Renal pelvis (tissue), 12 donors: ENCODE measurements at places on chromosomes 13 and 19. TPM values are rescaled to one million over a fixed set of nuclear protein-coding genes. Genes with fewer than 3 reads are reported as not detected.

The FAAP24 gene
- 2.8 TPM for polyA plus RNA-seq

The KCNN1 gene
- 7.4 TPM for polyA plus RNA-seq

The ASF1B gene
- polyA plus RNA-seq: 22.4 TPM

The SCN1B gene
- polyA plus RNA-seq: 0.95 TPM

The KISS1R gene
- polyA plus RNA-seq: 0.98 TPM

The FCAR gene
- polyA plus RNA-seq: 0.21 TPM

The ERFL gene
- 0.09 TPM for polyA plus RNA-seq

The CD37 gene
- 26.6 TPM for polyA plus RNA-seq

DNA sequence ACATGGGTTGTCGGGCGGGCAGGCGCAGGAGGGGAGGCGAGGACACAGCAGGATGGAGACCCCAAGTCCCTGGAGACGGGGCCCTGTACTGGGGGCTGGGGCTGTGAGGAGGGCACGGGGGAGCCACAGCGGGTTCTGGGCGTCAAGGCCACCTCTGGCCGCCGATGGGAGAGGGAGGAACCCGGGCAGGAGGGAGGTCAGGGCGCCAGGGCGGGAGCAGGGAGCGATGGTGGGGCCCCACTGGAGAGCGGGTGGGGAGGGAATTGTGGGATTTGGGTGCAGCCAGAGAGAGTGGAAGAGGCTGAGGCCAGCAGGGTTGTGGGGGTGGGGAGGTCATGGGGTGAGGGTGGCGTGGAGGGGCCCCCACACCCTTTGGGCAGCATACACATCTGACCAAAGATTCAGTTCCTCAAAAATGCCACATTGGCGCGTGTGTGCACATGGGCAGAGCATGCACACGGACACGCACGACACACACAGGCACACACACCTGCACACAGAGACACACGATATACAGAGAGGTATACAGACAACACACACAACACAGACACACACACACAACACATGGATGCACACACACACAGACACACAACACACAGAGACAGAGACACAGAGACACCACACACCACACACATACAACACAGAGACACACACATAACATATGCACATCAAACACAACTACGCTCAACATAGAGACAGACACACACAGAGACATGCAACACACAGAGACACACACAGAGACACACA is 54.9 kb downstream of the AP1M1 start:
- DNase-seq: no peak

GRCh38 chr19:51002542-51003311 is 1.3 kb upstream of the KLK8 start:
- DNase-seq: peak; percentile 54

GRCh38 chr13:43316946-43317353 is 293.6 kb downstream of the DNAJC15 start:
- peak; percentile 17 for DNase-seq

DNA sequence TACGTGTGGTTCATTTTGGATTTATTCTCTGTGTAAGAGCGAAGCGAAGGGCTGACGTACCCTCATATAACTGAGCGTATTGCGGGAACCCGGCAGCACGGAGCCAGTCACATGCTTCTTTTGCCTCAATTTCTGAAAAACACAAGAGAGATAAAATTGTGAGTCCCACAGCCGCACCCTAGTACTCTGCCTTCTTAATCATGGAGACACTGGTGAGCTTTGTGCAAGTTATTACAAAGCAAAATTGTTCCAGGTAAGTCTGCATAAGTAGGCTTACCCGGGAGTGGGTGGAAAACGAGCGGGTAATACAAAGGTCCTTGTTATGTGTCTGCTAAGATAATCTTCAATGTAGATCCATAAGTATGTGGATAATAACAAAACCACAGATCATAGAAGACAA is 118.1 kb downstream of the STARD13 start:
- DNase-seq: no peak

DNA sequence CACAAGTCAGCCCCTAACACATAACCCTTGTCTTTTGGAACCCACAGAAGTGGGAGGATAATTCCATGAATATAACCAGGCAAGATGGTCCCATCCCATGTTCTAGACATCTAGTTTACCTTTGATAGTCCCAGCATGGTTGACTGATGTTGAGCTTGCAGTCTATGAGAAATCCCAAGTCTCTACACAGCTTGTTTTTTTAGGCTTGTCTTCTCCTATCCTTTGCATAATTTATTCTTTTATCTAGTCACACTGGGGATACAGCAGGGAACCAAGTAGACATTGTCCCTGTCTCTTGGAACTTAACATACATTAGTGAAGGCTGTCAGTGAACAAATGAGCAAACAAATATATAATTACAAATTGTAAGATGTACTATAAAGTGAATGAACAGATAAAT is 19.6 kb upstream of the FRY start:
- no peak for DNase-seq

GRCh38 chr13:33487575-33488243 is 202.2 kb upstream of the STARD13 start:
- DNase-seq: no peak

DNA sequence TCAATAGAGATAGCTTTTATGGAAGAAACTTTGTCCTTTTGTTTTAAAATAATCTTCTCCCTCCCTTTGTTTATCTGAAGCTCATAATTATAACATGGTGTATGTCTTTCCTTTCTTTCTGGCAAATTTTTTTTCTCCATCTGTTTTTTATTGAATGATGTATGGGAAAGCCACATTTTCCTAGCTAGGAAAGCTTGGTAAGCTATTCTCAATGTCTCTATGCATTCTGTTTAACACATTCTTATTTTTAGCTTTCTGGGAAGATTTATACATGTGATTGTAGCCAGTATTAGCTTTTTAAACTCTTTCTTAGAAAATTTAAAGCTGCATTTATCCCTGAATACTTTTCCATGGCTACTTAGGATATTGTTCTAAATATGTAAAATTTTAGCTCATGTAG is 124.9 kb upstream of the CSNK1A1L start:
- DNase-seq: no peak

- DNase-seq: no peak
Measured at GRCh38 chr13:94709001-94709834, 3.1 kb downstream of the SOX21 start.

DNA sequence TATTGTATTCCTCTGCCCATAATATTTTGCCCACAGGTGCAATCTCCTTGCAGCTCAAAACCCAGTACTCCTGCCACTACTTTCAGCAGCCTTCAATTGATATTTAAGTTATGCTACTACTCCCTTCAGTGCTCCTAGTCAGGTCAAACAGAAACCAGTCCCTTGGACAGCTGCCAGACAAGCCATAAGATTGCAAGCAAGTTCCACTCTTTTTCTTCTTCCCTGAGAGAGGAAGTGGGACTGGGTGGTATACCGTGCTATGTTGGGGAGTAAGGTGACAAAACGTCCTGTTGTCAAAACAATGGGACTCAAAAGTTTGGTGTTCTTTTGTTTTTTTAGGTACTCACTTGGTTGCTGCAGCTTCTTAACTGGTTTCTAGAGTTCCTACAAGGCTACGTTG is 63.1 kb upstream of the FRY start:
- no peak for DNase-seq

DNA sequence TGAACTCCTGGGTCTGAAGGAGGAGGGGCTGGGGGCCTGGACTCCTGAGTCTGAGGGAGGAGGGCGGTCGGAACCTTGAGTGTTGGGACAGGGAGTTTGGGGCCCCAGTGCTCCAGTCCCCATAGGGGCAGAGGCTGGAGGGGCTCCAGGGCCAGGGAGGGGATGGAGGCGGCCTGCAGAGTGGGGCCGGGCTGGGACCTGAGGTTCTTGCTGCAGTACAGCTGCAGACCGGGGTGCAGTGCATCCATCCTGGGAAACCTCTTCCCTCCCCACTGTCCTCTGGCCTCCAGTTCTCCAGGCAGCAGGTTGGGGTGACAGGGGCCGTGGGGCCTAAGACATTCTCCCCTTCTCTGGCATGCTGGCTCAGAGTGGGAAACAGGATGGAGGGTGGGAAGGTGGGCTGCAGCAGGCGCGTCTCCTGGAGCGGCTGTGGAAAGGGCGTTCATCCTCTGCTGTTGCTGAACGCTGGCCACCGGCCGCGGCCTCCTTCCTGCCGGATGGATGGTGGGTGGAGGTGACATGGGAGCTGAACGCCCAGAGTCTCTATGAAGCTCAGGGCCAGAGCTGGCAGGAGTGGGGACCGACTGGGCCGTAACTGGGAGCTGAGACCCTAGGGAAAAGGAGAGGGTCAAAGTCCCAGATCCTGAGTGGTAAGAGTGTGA is 1.6 kb downstream of the BRSK1 start:
- no peak for DNase-seq

GRCh38 chr19:4581666-4582553 is 22.4 kb upstream of the SEMA6B start:
- no peak for DNase-seq

GRCh38 chr19:46134527-46134926 is 10.0 kb upstream of the IGFL3 start:
- no peak for DNase-seq

DNA sequence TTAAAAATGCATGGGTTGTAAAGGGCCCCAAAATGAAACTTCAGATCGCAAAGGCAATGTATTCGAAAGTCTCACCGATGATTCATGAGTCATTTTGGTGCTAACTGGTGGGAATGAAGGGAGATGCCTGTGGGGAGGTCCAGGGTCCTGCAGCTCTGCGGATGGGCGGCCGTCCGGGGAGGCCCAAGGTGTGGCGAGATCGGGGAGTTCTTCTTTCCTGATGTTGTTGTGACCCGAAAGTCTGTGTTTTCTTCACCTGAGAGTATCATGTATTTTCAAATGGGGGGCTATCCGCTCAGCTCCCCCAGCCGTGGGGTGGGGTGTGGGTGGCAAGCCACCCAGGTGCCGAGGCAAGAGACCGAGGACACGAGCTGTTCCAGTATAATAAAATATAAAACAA is 36.5 kb downstream of the TFDP1 start:
- no peak for DNase-seq

DNA sequence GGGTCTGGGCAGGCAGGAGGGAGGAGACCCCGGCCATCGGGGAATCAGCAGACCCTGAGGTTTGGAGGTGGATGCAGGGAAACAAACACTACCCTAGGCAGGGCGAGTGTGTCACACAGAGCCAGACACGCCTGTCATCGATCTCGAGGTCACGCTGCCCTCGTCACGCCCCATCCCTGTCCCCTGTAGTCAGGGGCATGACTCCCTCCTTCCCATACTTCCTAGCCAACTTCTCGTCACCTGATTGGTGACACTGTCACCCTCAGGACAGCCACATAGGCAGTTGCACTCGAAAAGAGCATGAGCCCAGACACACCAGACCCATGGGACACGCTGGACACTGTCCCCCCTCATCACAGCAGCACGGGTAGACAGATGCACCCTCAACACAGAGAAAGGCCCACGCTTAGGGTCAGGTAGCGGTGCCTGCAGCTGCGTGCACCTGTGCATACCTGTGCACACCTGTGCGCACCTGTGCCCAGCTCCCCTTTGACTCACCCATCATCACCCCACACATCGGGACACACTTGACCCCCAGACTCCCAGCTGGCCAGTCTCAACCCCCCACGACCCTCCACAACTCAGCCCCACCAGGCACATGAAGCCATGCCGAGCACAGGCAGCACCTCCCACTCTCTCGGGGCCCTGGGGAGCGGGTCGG is 11.9 kb downstream of the CILP2 start:
- DNase-seq: no peak

DNA sequence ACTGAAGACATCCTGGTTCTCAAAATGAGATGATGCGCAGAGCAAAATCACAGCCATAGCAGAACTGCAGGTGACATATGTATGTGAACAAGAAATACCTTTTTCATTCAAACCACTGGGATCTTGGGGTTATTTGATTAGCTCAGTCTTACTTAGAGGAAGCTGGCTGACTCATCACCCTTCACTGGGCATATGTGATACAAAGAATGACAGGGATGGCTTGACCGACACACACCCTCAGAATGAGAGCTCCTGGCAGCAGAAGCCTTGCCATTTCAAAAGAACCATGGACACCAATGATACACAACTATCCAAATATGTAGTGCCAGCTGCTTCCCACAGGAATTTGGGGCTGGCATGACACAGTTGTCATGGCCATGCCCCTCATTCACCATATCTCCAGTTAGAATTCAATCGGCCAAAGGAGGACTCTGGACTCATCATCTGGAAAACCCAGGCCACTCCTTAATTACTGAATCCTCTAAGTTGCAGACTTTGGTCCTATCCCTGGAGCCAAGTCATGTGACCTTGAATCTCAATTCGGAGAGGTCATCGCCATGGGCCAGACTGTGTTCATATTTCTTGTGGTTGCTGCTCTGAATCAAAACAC is 115.8 kb downstream of the KATNAL1 start:
- DNase-seq: no peak

GRCh38 chr13:35814605-35815011 is 316.6 kb downstream of the DCLK1 start:
- DNase-seq: peak; percentile 62

DNA sequence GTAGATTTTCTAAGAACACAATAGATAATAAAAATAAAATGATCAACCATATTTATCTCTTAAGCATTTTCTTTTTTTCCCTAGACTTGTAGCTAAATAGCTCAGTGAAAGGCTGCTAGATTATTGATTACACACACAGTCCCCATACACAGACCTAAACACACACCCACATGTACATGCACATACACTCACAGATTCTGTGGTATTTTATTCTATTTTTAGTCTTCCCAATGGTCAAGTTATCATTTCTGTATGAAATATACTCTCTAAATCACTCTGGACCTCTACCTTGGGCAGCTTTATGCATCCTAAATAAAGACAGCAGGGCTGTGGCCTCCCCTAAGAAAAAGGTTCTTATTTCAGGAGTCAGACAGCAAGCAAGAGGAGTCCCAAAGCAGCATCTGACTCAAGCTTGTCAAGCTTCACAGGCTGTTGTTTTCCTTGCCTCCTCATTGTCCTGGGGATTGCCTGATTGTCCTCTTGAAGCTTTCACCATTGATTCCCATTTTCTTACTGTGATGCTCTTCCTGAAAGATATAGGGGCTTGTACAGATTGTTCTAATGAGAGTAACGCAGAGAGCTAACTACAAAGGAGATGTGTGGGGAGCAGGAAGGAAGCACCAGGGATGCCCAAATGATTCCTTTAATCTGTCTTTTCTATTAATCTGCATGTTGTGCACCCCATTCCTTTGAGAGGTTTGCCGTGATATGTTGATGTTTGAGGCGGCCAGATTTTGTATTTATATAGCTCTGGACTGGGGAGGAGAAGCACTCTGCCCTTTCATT is 986.5 kb downstream of the PCDH17 start:
- no peak for DNase-seq

- DNase-seq: no peak
Measured at GRCh38 chr13:26895081-26895807, 134.7 kb upstream of the GPR12 start.
